ENCODE measurements at places on chromosomes 6 and 20.

DNA sequence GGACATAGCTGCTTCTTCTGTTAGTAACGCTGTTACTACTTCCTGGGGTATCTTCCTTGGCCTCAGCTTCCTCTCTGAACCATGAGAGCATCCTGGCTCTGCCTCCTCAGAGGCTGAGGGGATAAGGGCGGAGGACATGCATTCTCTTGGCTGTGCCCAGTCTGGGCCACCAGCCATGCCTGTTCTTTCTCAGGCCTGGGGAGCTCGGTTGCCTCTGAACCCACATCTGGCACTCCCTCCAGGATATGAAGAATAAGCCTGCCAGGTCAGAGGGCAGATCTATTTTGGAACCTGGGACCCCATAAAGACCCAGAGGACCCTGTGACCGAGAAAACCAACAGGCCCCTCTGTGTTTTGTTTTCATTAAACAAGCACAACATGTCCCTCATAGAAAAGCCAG lies 6.6 kb upstream of the ANGPT4 start:
- no peak for DNase-seq

GRCh38 chr6:3983778-3984177 lies 95.2 kb downstream of the FAM217A start:
- DNase-seq, result no peak

DNA sequence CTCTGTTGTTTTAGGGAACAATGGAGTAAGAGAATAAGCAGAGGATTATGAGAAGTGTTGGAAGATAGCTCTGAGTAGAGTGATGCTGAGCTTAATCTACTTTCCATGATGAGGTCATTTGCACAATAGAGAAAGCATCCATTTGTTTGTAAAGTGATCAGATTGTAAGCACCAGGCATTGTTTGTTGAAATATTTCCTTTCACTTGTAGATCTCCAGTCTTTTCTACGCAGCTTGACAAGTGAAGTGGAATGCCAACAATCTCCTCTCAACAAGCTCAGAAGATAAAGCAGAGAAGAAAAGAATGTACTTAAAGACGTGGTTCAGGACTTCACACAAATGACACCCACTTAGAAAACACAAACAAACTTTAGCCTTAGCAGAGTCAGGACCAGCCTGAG lies 80.1 kb upstream of the MARCKS start:
- DNase-seq, result no peak

- no peak for DNase-seq
Observed at GRCh38 chr6:170162011-170162774, 128.7 kb downstream of the DLL1 start.

- no peak for DNase-seq
Observed at GRCh38 chr6:144248476-144249301, 36.4 kb upstream of the UTRN start.

GRCh38 chr6:3882866-3883265 lies 33.7 kb downstream of the FAM50B start:
- DNase-seq, result no peak

- no peak for DNase-seq
Observed at GRCh38 chr6:22448291-22448711, 121.1 kb upstream of the HDGFL1 start.

DNA sequence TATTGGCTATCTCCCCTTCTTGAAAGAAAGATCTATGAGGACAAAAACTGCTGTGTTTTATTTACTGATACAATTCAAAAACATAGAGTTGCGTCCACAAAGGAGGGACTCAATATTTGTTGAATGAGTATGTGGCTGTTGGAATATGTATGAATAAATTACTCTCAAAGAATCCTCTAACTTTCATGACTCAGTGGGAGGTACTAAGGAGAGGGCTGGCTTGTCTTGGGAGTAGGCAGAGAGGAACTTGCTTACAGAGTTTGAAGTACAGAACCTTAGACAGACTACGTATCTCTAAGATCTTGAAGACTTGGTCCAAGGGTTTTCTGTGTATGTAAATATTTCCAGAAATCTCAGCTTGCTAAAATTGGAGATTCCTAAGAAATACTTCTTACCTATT lies 504.0 kb upstream of the PTCHD4 start:
- DNase-seq, result no peak

DNA sequence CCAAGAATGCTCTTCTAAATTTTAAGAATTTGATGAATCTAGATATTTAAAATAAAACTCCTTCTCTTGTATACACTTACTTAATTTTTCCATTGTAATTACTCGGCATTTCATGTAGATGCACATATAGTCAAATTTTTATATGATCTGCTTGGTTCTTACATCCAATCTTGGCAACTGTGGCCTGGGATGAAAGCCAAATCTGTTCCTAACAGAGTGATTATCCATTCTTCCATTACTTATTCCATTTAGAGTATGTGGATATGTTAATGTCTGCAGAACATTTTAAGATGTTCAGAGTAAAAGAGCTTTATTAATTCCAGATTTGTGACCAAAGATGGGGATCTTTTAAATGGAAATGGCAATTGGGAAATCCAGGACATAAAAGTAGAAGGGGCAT lies 144.1 kb upstream of the PDE7B start:
- no peak for DNase-seq

DNA sequence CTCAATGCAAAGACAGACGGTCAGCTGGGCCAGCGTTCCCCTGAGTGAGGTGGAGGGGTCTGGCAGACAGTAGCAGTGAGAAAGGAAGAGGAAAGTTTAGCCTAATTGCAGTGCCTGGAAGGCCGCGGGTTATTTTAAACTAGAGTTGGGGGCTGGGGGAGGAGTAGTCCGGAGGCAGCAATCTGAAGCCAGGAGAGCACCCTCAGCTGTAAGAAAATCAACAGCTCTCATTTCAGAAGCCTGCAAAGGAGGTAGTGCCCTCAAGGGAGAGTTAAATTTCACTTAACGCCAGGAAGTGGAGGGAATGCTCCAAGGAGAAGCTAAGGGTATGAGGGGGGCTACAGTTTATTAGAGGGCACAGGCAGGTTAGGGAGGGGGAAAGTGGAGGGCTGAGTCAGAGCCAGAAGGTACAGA lies 26.9 kb downstream of the RING1 start:
- no peak for DNase-seq

GRCh38 chr20:41308290-41308711 lies 9.2 kb downstream of the ZHX3 start:
- DNase-seq, result no peak

DNA sequence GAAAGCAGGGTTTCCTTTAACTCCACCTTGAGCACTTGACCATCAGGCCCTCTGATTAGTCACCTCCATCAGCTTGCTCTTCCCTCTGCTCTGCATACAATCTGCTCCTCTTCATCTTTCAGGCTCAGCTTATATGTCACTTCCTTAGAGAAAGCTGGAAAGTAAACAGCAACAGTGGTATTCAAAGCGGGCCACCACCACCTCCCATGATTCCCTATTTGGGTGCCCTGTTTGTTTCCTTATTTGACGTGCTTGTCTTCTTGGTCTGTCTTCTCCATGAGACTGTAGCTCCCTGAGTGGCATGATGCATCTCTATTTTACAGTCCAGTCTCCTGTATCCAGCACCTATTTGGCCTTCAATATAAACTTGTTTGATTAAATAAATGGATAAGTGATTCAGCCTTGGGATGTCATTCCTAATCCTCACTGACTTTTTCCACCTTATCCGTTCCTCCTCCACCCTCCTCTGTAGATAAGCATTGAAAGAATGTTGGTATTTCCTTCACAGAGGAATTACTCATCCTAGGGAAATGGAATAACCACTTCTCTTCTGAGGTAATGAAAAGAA lies 102.8 kb upstream of the SGK1 start:
- no peak for DNase-seq

DNA sequence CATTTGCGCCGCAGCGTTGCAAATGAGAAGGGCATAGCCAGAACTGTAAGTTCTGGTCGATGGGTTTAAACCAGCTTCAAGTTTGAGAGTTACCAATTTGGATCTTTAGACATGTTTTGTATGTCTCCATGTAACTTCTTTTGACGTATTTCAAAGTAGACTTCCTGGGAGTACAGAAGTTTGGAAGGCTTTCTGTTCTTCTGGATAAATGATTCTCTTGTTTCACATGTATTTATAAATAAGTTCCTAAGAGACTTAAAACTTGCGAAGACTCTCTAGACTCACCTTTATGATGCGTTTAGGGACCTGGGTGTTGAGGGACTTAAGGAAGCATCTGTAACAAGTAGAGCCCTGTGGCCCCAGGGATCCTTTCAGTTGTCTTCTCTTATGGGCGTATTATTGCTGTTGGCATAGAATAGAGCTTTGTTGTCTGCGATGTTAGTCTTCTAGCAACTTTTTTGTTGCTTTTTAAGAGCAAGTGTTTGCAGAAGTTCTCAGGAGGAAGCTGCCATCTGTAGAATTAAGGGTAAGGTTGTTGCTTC lies 1.3 kb downstream of the CDYL start:
- DNase-seq, result no peak

DNA sequence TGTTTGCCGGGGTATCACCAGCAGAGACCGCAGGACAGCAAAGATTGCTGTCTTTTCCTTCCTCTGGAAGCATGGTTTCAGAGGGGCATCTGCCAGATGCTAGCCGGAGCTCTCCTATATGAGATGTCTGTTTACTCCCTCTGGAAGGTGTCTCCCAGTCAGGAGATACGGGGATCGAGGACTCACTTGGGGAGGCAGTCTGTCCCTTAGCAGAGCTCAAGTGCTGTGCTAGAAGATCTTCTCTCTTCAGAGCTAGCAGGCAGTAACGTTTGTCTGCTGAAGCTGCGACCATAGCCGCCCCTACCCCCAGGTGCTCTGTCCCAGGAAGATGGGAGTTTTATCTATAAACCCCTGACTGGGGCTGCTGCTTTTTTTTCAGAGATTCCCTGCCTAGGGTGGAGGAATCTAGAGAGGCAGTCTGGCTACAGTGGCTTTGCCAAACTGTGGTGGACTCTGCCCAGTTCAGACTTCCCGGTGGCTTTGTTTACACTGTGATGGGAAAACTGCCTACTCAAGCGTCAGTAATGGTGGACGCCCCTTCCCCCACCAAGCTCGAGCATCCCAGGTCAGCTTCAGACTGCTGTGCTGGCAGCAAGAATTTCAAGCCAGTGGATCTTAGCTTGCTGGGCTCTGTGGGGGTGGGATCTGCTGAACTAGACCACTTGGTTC lies 133.0 kb upstream of the FLRT3 start:
- DNase-seq, result no peak

- DNase-seq, result no peak
Observed at GRCh38 chr6:11272491-11273192, 40.2 kb upstream of the NEDD9 start.

- DNase-seq, result no peak
Observed at GRCh38 chr20:41081276-41081814, 52.7 kb downstream of the TOP1 start.

DNA sequence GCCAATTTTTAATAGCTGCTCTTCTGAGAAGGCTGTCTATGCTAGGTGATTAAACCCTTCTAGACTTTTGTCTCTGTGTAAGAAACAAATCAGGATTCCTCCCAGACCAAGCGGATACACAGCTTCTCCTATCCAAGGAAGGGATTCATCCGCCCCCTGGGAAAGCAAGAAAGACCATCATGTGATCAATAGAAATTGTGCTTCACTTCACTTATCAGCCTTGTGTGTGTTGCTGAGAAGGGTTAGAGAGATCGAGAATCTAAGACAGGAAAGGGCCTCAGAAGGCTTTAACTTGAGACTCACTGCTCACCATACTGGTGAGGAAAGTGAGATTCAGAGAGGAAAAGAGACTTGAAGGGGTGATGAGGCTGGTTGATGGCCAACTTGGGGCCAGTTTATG lies 1.5 kb downstream of the ABCC10 start:
- DNase-seq, result no peak

GRCh38 chr20:44723391-44723790 lies 8.2 kb downstream of the CCN5 start:
- no peak for DNase-seq

- DNase-seq, result no peak
Observed at GRCh38 chr20:47042464-47042863, 147.8 kb downstream of the EYA2 start.

- no peak for DNase-seq
Observed at GRCh38 chr6:99019381-99019780, 71.6 kb upstream of the FBXL4 start.

GRCh38 chr20:313948-314347 lies 11.4 kb upstream of the SOX12 start:
- no peak for DNase-seq

GRCh38 chr6:37702314-37702713 lies 4.6 kb upstream of the MDGA1 start:
- no peak for DNase-seq

DNA sequence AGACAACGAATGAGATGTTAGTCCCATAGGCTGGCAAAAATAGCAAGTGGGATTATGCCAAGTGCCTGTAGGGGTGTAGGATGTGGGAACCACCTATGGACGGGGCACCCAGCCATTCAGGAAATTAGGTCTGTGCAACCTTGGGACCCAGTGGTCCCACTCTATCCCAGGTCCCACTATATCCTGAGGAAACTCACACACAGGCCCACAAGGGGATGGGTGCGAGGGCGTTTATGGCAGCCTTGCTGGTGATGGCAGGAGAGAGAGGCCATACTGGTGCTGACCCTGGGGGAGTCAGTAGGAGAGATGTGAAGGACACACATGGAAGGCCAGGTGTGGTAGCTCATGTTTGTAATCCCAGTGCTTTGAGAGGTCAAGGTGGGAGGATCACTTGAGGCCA lies 163.6 kb downstream of the EYA2 start:
- DNase-seq, result no peak
